ENCODE measurements at places on chromosomes 2 and 18.

DNA sequence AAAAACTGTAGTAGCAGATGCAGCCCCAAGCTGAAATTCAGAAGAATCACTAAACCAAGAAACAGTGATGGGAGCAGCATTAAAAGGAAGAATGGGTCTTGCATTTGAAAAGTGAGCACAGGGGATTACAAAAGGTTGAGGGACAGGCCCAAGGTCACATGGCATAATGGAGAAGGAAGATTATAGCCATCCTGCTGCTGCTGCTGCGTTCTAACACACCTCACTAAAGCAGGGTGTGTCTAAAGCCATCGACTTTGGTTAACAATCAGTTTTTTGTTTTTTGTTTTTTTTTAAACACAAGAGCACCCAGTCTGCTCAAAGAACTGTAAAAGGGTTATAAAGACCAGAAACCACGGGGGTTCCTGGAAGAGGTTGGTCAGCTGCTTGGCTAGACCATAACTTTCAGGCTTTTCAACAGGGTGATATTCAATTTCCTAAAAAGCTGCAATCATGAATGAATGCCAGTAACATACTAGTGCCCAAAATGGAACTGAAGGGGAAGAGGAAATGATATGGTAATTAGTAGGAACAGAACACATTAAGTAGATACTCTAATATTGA lies 102.6 kb downstream of the MYO5B start:
- no peak for DNase-seq

DNA sequence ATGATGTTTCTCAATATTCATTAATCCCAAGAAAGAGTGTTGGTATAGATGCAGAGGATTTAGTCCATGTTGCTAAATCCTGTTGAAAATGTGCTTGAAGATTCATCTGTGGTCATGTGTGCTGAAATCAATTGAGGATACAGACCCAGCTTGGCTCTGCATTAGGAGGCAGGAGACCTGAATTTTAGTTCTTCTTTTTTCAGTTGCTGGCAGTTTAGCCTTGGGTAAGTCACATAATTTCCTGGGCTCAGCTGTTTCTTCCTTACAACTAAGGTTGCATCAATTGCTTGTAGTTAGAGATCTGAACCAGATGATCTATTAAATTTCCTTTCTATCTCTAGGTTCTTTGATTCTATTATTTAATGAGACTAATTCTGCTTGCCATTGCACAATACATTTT lies 54.4 kb downstream of the SETBP1 start:
- DNase-seq, result no peak

GRCh38 chr2:16656784-16657391 lies 8.7 kb downstream of the CYRIA start:
- no peak for DNase-seq

DNA sequence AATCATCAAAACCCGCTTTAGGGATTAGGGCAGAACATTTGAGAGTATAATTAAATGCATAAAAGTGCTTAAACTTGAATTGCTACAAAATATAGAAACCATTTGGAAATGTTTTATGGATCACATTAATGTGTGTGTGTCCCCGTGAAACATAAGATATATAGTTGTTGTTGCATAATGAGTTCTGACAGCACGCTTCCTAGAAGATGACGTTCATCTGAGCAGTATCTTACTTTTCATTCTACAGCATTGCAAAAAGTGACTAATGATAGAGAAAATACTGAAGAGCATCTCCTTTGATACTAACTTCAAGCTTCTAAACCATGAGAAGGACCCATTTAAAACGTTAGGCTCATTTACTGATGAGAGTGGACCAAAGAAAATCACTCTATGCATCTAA lies 63.7 kb downstream of the SLC8A1 start:
- no peak for DNase-seq

GRCh38 chr2:134392442-134393074 lies 138.7 kb downstream of the MGAT5 start:
- DNase-seq, result no peak

DNA sequence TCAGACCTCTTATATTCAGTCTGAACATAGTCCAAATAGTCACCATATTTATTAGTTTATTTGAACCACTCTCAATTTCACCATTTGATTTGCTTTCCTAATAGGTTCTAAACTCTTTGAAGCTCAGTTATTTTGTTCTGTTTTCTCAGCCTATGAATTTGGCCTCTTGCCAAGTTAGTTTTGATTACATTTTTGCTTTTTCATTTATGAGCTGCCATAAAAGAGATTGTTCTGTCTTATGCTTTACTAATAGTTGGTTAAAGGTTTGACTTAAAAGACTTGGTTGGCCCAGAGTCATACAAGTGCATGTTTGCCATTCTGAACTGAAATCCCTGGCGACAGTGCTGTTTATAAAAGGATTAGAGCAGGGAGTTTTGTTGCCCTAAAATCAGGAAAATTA lies 85.9 kb upstream of the RANBP2 start:
- DNase-seq, result no peak

Data from activated CD8-positive, alpha-beta T cell treated with anti-CD3 and anti-CD28 coated beads, Interleukin-2, amount 10 ng/mL, durations not matched to agents 7 days and 5 days (primary cell).